ENCODE measurements at places on chromosomes 6 and 20.

DNA sequence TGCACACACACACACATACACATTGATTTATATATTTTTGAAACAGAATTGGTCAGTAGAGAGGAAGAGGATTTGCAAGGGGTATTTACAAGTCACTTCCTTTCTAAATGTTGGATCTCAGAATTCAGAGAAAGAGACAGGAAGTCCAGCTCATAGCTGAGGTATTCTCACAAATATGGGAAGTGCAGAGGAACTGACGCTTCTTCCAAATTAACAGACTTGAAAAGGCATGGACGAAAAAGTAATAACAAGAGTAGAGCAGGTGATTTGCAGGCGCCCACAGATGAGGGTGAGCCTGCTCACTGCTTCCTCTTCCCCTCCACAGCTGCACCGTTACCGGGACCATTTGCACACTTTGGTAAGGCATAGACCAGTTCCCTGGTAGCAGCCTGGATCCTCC is 246.4 kb downstream of the PHACTR1 start:
- no peak for DNase-seq

GRCh38 chr6:49980898-49981297 is 11.5 kb upstream of the DEFB113 start:
- DNase-seq: no peak

GRCh38 chr6:99605074-99605734 is 1.4 kb upstream of the PRDM13 start:
- DNase-seq: no peak

DNA sequence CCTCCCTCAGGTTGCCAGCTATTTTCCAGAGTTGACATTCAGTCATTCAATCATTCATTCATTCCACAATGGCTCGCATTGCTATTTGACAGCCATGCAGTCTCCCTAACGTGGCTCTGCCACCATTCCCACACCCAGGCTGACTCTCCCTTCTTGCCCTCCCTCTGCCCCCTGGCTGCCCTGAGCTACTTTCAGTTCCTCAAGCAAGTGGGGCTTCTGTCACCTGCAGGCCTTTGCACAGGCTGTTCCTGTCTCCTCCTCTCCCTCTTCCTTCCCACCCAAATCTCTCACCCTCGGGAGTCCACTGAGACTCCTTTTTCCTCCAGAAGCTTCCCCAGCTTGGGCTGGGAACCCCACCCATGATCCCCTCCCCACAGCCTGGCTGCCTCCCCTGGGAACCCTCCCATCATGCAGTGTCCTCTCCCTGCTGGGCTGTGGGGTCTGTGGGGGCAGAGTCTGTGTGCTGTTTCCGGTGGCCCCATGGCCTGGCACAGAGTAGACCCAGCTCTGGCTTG is 2.6 kb downstream of the PACSIN1 start:
- no peak for DNase-seq

DNA sequence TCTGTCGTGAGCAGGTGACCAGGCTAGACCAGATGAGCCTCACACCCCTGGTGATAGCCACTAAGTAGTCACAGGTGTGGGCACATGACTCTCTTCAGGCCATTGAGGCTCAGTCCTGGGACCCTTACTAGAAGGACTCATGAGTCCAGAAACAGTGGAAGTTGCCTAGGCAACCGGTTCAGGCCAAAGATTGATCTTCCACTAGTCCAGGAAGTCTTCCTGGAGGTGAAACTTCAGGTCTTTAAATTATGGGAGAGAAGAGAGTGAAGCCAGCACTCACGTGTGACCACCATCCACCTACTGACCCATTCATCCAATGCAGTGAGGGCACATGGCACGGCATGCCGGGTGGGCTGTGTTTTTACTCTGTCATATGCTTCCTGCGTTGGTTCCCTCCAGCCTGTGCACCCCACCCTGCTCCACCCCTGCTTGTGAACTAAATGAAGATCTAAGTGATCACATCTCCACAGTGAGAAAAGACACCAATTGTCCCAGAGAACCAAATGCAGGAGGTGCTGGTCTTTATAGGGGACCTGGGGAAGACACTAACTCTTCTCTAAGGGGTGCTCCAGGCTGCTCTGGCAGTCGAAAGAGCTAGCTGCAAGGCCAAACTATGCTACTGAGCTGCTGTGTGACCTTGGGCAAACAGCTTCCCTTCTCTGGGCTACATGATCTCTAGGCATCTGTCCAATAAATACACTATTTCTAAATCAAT is 12.5 kb upstream of the STX16 start:
- DNase-seq: no peak

- DNase-seq: no peak
Measured at GRCh38 chr20:4067600-4068261, 52.4 kb upstream of the RNF24 start.

DNA sequence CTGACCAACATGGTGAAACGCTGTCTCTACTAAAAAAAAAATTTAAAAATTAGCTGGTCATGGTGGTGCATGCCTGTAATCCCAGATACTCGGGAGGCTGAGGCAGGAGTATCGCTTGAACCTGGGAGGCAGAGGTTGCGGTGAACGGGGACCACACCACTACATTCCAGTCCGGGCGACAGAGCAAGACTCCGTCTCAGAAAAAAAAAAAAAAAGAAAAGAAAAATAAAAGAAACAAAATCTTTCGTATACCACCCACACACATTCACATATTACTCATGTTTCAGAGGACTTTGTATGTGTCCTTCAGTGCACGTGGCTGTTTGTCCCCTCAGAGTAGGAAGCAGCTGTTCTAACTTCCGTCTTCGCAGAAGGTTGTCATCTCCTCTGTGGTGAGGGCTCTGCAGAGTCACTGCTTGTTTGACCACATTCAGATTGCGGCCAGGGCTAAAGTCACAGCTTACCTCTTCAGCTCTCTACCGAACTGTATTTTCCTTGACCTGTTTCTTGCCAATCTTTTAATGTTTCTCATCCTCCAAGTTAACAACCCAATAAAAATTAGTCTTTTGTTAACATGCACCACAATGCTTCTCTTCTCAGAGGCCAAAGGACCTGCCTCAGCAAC is 36.6 kb upstream of the HIVEP1 start:
- DNase-seq: no peak
